ENCODE measurements at places on chromosomes 13 and 19. TPM values are rescaled to one million over a fixed set of nuclear protein-coding genes. Genes with fewer than 3 reads are reported as not detected.
A peak's percentile ranks its signal among the peaks of the same experiment; 100 is the strongest.

GRCh38 chr13:96091164-96092117, 1.5 kb downstream of the HS6ST3 start:
- DNase-seq: peak; percentile 61

ZNF132 gene
- total RNA-seq: 7.8 TPM

DNA sequence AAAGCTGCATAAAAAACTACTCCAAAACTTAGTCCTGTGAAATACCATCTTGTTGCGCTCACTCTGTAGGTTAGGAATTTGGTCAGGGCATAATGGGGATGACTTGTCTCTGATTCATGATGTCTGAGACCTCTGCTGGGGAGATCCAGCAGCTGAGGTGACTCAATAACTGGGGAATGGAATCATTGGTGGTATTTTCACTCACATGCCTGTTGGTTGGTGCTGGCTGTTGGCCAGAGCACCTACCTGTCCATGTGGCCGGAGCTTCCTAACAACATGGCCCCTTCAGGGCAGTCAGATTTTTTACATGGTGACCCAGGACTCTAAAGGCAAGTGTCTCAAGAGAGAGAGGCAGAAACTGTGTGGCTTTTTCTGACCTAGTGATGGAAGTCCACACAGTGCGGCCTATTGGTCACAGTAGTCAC, 7.4 kb upstream of the ESD start:
- no peak for DNase-seq

GRCh38 chr13:26518451-26518959, 39.0 kb upstream of the WASF3 start:
- no peak for DNase-seq

- no peak for DNase-seq
These were observed 13.3 kb downstream of the ZNF816 start for GRCh38 chr19:52949422-52949821.

ZNF221 gene
- total RNA-seq: 6.2 TPM
